ENCODE measurements at places on chromosomes 2 and 18.

GRCh38 chr2:204353823-204354222, 191.5 kb upstream of the PARD3B start:
- no peak for DNase-seq

DNA sequence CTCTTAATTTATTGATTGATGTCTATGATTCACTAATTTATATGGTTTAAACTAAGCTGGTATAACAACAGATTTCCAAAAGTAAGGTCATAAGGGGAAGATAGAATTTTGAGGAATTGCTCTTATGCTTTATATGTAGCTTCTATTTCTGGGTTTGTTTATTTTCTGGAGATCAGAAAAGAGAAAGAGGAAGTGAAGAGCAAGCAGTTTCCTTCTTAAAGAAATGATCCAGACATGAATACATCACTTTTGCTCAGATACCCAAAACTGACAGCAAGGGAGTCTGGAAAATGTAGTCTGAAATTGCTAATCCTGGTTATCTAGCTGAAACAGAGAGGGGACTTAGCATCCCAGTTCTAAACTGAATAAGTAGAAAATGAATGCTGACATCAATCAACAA, 912.5 kb upstream of the CRIM1 start:
- no peak for DNase-seq

- DNase-seq, result no peak
Measured at GRCh38 chr2:95352310-95353054, 50.0 kb upstream of the FAHD2A start.

DNA sequence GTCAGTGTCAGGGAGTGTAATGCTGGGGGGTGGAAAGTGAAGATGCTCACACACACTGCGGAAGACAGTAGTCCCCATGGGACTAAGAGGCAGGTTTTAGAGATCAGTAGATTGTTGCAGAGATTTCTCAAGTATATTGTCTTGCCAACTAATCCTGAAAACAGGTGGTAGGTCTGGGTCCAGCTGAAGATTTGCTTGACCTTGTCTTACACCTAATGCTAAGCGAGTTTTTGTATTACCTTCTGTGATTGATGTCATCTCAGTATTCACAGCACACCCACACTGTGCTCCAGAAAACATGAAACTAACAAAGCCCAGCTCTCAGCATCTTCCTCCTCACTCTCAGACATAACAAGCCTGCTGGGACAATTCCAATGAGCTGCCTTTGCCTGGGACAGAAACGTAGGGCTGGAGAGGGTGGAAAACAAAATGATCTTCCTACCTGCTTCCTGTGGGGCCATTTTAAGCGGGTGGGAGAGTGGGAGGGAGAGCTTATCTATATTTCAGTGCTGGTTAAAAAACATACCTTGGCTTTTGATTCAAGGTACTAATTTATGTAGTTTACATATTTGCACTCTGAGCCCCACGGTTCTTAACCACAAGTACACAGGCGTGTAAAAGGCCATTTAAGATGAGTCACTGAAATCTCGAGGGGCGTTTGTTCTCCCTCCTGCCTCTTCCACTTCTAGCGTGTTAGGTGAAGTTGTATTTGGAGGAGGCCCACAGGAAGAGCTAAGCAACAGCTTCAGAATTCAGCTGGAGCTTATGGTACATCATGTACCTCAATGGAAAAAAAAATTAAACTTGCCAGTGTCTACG, 23.1 kb upstream of the RBMS1 start:
- DNase-seq, result no peak

DNA sequence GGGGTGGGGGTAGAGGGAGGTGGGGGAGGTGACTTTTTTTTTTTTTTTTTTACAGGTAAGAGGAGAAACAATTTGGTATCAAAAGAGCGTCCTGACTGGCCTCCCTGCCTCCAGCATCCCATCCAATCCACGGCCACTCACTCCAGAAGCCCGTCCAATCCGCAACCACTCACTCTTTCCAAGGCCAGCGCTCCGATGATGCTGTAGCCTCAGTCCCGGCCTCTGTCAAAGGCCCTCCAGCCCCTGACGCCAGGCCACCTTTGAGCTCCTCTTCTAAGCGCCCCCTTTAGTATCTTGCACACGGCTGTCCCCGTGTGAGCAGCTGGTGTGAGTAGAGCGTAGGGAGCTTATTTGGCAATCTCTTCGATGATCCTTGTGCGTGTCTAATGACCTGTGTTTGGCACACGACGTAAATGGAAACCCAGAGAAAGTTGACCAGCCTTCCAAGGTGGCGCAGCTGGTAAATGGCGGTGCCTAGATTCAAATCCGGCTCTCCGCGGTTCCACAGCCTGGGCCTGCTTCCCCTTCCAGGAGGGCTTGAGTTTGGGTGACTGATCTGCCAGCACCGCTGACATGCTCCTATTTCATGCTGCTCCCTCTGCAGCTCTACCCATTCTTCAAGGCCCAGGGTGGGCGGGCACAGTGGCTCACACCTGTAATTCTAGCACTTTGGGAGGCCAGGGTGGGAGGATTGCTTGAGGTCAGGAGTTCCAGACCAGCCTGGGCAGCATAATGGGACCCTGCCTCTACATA, 23.8 kb upstream of the PXDN start:
- no peak for DNase-seq

- no peak for DNase-seq
Measured at GRCh38 chr2:123101434-123101833, 923.7 kb upstream of the CNTNAP5 start.

- DNase-seq, result no peak
Measured at GRCh38 chr2:133605011-133605765, 36.9 kb upstream of the NCKAP5 start.

DNA sequence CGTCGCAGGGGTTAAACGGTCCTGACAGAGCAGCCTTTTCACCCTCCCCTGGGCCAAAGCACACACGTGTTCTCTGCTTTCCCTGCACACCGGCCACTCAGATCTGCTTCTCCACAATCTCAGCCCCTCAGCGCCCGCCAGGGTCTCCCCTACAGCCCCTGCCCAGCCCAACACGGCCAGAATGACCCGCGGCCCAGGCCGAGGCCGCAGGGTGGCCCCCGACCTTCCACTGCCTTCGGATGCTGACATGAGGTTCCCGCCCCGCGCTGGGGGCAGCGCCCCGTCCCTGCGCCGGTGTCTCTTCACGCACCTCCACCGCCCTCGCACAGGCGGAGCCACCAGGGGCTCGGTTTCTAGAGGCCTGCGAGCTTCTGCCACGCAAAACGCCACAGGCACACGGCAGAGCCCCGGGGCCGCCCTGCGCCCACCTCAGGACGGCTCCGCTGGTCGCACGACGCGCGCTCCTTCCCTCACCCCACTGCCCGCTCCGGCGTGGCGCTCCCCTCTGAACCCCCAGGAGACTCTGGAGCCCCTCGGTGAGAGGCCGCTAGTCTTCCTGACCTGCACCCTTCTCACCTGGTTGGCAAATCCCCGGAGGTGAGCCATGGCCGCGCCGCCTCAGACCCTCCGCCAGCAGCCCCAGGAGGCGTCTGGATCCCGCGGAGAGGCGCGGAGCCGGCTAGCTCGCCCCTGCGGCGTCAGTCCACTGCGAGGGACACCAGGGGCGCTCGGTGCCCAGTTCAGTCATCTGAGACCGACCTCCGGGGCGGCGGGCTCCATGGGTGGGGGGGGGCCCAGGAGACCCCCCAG, 749 bp downstream of the STK25 start:
- DNase-seq, result peak; percentile 33

DNA sequence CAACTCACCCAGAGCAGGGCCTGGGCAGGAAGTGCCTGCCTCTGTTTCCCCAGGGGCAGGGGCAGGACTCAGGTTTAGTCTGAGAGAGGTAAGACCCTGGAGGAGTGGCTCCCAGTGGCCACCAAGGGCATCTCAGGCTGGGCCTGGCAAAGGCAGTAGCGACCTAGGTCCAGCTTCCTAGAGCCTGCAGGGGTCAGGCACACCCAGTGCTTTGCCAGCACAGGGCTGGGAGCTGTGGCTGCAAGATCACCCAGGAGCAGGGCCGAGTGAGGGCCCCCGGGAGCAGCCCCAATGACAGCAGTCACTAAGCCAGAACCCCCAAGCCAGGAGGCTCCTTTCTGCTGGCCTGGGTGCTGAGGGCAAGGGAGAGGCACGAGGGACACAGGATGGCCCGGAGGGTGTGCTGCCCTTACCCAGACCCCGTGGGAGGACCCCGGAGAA, 8.8 kb upstream of the DUSP2 start:
- no peak for DNase-seq

DNA sequence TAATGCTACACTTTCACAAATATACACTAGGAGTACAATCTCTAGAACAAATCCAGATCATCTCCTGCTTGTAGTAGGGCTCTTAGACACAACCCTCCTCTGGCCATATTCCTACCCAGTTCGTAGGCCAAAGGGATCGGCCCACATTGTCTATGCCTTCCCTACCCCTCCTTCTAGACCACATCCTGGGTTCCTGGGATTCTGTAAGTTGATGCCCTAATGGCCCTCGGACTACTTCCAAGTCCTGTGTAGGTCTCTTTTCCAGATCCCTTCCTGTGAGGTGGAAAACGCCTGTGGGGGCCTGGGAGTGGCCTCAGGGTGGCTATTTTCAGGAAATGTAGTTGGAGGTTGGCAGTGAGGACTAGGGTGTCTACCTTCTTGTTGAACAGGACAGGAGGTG, 289.7 kb downstream of the ZNF385B start:
- no peak for DNase-seq

DNA sequence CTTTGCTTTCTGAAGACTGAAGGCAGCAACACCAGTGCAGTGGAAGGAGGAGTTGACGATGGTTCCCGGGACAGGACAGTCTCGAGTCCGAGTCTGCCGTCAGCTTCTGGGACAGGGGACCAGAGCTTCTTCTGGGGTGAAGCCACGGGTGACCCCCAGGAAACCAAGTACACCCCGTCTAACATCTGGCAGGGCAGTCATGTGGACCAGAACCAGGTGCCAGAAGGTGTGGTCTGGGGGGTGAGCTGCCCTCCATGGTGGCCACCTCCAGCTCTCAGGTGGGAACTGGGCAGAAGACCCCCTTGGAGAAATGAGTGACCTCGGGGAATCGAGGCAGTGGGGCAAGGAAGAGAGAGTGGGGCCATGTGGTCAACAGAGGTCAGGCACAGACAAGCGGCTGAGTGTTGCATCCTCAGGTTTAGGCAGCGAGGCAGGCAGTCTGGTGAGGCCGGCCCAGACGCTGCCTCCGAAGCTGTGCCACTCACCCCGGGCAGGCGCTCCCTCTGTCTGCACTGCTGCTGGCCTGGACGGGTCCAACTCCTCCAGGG, 204.3 kb downstream of the HDAC4 start:
- DNase-seq, result no peak

GRCh38 chr2:206062724-206063123, 23.2 kb downstream of the INO80D start:
- DNase-seq, result no peak

DNA sequence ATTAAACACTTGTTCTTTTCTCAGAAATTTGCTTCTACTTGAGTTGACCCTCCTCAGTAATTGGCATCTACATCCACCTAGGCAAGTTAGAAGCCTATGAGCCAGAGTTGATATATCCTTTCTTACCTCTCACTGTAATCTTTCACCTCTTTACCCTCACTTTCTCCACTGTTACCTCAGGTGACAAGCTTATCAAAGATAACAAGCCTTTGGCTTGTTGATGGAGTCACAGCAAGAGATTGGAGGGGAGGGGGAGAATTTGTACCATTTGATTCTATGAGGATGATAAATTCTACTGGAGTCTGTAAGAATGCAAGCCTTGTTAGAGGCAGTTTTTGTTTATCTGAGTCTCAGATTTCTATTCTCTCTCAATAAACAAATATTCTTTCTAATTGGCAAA, 171.0 kb upstream of the CAVIN2 start:
- no peak for DNase-seq

GRCh38 chr2:224160917-224161316, 121.8 kb upstream of the SERPINE2 start:
- peak; percentile 20 for DNase-seq

- no peak for DNase-seq
Measured at GRCh38 chr18:9275890-9276289, 58.7 kb upstream of the TWSG1 start.

DNA sequence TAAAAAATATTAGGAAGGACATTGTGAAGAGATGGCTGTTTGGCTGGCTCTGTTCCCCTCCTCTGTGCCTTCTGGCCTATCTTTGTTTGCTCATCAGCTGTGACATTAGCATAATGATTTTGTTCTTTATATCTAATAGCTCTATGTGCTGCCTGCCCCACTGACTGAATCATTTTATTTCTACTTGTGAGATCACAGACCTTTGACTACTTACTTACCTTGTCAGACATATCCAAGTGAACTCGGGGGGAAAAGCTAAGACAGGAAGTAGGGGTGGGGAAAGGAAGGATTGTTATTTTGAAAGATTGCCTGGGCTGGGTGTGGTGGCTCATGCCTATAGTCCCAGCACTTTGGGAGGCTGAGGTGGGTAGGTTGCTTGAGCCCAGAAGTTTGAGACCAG, 104.2 kb downstream of the ASAP2 start:
- DNase-seq, result no peak

GRCh38 chr2:223114170-223114569, 62.2 kb downstream of the KCNE4 start:
- DNase-seq, result no peak

- no peak for DNase-seq
Measured at GRCh38 chr2:231720987-231721966, 13.0 kb downstream of the PTMA start.

DNA sequence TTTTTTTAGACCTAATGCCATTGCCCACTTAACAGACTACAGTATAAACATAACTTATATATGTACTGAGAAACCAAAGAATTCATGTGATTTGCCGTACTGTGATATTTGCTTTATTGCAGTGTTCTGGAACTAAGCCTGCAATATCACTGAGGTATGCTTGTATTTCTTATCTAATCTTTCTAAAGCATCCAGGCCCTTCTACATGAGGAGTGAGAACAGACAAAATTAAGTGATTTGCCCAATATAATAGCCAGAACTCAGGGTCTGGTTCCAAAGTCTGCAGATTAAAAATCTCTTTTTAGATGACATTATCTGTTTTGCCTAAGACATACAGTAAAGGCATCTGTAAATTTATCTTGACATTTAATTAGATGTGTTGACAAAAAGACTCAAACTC, 41.9 kb downstream of the BMPR2 start:
- no peak for DNase-seq

DNA sequence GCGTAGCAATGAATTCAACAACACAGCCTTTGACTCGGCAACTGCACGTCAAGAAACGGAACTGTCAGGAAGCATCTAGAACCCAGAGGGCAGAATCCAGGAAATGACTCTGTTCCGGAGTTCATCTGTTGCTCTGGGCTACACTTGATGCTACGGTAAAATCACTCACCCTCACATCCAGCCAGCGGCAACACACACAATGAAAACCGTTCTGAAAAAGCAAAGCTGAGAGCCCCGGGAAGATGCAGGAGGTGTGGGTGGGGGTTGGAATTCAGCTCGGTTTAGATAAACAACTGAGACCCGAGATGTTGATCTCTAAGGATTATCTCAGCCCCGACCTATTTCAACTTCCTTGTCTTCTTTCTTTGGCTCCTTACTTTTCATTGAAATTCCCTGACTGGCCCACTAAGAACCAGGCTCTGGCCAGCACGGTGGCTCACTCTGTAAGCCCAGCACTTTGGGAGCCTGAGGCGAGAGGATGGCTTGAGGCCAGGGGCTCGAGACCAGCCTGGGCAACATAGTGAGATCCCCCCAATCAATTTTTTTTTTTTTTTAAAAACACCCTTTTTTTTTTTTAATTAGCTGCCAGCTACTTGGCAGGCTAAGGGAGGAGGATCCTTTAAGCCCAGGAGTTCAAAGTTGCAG, 13.3 kb upstream of the RAB17 start:
- no peak for DNase-seq

All from T47D (cell line).